Trophoblast cell (in vitro differentiated cells and primary cell): ENCODE measurements at places on chromosomes 7 and 10.

GRCh38 chr10:31125789-31126188, 94.1 kb upstream of the ZNF438 start:
- no peak for DNase-seq

- DNase-seq = peak; percentile 26
Measured at GRCh38 chr10:92573091-92573797, 649 bp downstream of the IDE start.

DNA sequence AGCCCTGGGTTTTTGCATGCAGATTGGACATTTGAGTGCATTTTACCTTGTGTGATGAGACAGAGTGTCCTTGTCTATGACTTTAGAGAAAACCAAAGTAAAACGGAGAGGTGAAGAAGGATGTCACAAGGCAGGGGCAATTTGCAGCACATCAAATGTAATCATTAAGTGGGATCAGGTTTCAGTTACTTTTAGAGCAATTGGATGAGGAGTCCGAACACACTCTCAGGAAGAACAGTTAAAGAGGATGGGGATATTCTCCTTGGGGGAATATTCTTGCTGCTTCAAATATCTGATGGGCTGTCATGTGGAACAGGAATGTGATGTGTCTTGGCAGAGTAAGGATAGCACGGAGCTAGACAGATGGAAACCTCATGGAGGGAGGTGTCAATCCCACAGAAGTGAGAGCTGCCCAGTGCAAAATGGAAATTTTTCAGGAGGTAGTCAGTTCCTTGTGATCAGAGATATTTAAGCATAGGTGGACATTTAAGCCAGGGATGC, 757 bp downstream of the RAB19 start:
- DNase-seq = no peak

DNA sequence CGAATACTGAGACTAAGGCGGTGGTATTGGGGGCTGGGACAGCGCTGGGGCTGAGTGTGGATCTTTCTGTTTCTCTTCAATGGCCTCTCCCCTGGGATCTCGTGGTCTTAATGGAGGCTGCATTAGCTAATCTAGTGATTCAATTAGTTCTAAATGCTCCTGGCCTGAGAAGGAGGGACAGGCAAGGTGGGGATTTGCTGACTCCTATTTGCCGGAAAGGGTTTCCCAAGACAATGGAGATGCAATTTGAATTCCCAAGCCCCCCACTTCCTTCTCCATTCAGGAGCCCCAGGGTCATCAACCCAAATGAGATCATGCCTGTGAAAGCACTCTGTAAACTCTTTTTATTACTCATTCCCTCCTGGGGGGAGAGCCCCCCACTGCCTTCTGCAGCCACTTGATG, 111.7 kb upstream of the PLXNA4 start:
- DNase-seq = no peak

DNA sequence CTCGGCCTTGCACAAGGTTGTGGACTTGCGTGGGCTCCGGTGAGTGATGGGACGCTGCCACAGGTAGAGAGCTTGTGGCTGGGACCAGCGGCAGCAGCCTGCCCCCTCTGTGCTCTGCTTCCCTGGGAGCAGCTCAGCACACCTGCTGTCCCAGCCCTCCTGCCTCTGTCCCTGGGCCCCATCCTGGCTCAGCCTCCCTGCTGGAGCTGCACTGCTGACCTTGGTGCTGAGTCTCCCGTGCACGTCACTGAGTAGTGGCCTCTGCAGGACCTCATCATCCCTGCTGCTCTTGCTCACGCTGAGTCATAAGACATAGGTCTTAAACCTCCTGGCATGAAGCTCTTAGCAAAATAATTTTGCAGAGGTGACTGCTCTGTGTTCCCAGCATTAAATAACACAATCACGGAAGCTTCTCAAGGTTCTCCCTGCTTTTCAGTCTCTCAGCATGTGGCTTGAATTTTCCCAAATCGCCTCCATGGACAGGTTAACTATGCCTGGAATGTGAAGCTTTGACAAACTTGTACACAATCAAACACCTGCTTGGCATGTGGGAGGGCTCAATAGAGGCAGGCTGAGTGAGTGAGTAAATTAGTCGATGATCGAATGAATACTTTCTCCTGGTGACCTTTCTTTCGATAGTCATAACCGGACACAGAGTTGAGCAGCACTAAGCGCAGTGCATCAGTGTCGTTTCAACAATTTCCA, 63.8 kb upstream of the NPS start:
- peak; percentile 8 for DNase-seq

DNA sequence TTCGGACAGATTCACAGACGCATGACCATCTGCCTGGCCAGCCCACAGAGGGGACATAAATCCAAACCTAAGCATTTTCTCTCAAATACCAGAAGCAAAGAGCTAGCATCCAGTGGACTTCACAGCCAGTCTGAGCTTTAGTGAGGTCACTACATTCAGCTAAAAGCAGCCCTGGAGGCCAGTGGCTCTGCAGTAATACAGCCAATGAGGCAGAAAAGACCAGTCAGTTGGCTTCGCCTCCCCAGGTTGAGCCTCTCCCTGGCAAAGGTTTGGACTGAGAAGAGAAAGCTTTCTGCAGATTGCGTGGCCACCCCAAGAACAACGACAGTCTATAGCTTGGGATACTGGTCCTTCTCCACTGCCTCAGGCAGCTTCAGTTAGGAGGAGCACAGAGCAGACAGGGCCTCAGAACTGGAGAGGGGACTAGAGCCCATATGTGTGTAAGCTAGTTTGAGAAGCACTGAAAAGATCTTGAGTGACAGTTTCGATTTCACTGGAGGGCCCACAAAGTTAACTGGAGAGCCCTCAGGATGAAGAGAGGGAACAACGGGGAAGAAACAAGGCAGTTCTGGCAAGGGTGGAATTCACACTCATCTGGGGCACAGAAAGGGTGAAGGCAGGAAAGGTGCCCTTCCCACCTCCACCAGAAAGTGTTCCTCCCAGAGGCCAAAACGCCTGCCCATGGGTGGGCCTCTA, 3.8 kb downstream of the WDR91 start:
- no peak for DNase-seq

DNA sequence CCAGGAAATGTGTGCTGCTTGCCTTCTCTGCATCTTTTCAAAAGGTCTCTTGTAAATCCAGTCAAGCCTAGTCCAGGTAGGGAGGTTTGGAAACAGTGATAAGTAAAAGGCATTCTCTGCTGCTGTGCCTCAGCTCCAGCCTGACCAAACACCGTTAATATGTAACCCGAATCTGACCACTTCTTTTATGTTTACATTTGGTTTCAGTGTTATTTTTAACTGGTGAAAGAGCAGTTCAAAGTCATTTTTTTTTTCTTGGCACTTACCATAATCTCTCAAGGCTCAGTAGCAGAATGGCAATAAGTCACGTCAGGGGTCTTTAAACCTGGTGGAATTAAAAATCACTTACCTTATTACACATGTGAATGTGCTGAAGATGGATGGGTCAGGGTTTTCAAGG, 216.8 kb downstream of the PTEN start:
- DNase-seq = no peak

- peak; percentile 30 for DNase-seq
Measured at GRCh38 chr10:104201636-104202035, 30.5 kb downstream of the CFAP43 start.

- no peak for DNase-seq
Measured at GRCh38 chr7:134630237-134630636, 16.4 kb upstream of the BPGM start.

DNA sequence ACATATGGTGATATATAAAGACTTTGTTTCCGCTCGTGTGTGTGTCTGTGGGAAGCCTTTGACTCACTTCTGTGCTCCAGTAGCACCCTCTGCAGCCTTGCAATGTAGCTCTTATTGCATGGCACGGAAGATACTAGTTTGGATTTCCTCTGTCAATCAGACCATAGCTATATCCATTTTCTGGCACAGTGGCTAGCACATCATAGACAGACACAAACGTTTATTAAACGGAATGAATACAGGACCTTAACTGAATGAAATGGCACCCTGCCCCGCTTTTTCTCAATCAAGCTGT, 124.0 kb upstream of the PTPN20 start:
- DNase-seq = peak; percentile 27

- DNase-seq = no peak
Measured at GRCh38 chr7:23247603-23248335, 1.2 kb downstream of the GPNMB start.

DNA sequence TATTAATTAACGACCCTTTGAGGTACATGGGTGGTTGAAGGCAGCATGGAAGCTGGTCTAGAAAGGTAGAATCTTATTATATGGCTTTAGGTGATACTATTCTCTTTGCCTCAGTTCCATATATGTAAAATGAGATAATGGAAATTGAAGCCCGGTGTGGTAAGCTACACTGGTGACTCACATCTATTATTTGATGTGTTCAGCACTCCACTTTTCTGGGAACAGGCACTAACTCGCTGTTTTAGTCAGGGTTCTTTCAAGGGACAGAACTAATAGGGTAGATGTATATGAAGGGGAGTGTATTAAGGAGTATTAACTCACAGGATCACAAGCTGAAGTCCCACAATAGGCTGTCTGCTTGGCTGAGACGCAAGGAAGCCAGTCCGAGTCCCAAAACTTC, 4.4 kb upstream of the TRUB1 start:
- DNase-seq = no peak

DNA sequence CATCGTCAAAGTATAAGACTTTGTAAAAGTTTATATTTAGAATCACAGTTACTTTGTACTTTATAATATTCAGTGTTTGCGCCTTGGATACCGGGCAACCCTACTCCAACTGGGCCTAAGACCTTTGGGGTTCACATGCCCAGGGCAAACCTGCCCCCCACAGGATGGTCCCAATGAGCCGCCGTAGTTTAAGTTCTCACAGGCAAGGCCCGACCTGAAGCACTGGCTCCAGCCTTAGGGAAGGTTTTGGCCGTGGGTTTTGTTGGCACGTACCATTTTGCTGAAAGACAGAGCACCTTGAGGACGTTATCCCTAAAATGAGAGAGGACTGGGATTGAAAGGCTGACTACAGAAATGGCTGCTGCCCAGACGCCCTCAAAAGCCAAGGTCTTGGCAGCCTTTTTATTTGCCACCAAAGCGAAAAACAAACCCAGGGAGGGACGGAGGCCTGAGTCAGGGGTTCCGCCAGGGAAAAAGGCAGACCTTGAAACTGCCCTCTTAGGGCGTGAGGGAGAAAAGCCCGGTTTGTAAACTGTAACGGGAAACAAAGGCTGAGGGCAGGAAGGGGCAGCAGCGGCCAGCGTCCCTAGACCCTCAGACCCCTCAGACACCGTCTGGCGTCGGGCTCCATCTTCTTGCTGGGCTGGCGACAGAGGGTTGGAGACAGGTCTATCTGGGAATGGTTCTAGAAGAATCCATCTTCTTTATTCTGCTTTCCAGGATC, at the start of gene CCDC172:
Gene CCDC172 (plus strand): TSS at position 222 of the 724 bp plus-strand sequence. CDS start 564 bp downstream, outside the sequence.
- no peak for DNase-seq

GRCh38 chr10:10658172-10658785, 359.4 kb upstream of the CELF2 start:
- DNase-seq = no peak

- no peak for DNase-seq
Measured at GRCh38 chr7:156929789-156930539, 19.5 kb upstream of the NOM1 start.

GRCh38 chr10:1408651-1409367, 328.5 kb downstream of the ADARB2 start:
- DNase-seq = no peak
